ENCODE measurements at places on chromosomes 2 and 18.

DNA sequence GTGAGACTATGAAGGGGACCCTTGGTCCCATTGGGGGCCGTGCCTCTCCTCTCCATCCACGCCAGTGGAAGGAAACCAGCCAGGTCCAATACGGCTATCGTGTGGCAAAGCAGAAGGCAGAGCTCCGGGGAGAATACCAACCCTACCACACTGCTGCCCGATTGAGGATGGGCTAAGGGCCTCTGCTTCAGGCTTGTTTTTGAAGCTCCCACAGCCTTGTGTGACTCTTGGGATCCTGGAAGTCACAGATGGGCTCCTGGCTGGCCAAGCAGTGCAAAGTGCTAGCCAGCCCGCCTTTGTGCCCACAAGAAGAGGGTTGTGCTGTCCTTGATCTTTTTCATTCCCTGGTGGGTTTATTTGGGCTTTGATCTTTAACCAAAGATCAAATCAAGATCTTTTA is 70.6 kb upstream of the ID2 start:
- DNase-seq = no peak

DNA sequence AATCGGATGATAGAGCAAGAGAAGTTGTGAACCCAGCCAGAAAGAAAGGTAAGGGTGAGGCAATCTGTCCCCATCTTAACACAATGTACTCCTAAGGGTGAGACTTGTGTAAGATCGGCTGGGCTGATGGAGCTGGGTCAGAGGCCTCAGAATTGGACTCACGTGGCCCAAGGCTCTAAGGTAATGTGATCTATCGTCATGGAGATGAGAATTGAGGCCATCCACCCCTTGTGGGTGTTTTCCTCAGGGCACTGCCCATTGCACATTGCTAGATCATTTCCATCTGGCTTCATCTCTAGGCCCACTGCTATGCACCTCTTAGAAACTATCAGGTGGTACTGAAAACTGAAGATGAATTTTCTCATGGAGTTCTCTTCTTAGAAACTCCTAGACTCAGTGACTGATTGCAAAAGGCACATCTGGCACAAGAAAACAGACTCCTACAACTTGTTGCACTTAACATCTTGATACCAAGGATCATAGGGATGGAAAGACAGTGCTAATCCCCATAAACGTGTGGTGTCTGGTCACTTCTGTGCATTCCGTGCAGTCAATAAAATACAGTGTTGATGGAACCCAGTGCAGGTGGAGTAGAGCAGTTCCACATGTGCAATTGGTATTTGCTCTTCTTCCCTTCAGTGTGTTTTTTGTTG is 228.9 kb upstream of the FOSL2 start:
- no peak for DNase-seq

GRCh38 chr2:189581354-189582139 is 961 bp upstream of the SLC40A1 start:
- no peak for DNase-seq

DNA sequence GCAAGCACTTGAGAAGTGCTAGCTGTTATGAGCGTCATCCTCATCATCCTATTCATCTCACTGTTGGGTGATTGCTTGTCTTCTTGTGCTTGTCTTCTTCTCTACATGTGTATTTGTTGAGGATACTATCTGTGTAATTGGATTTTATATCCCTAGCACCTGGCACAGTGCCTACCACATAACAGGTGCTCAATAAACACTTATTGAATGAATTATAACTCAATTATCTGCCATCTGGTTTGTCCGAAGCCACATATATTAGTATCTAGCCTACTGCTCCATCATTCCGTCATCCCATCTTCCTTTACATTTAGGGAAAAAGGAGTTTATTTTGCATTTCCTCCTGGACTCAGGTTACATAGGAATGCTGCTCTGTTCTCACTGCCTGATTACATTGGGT is 330.4 kb upstream of the ETAA1 start:
- no peak for DNase-seq

DNA sequence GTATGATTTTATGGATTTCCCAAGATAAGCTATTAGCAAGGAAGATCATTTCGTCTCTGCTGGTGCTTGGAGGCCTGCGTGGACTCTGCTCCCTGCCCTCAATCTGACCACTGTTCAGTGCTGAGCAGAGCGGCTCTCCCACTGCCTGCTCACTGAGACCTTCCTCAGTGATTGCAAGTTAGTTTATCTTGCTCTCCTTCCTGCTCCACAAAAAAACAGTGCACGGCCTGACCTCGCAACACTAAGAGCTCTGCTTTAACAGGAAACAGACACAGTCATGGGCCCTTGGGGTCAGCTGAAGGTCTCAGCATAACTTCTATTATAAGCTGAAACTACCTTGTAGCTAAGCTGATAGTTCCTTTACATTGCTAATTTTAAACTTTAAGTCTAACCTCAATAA is 53.1 kb downstream of the PRELID3A start:
- no peak for DNase-seq
